ENCODE measurements at places on chromosomes 1 and 21. TPM values are rescaled to one million over a fixed set of nuclear protein-coding genes. Genes with fewer than 3 reads are reported as not detected.

Gene C1QA
- not detected for total RNA-seq

Gene ABL2
- 8.0 TPM for total RNA-seq

Gene NCF2
- total RNA-seq = 6.0 TPM

- H3K27me3 ChIP-seq = no peaks in the 10 kb centered on the region
- no peaks in the 10 kb centered on the region for H3K36me3 ChIP-seq
- H3K4me3 ChIP-seq = no peak overlapping the region
- DNase-seq = no peak
- no peaks in the 10 kb centered on the region for H3K4me1 ChIP-seq
- no peak overlapping the region for H3K27ac ChIP-seq
Observed at GRCh38 chr1:30044656-30045144, 678.7 kb downstream of the MATN1 start.

- peaks cover 14% of the 10 kb centered on the region for H3K27me3 ChIP-seq
- H3K4me3 ChIP-seq = no peak overlapping the region
- no peak for DNase-seq
- H3K27ac ChIP-seq = no peak overlapping the region
Observed at GRCh38 chr1:230392536-230392909, 33.6 kb downstream of the PGBD5 start.

DNA sequence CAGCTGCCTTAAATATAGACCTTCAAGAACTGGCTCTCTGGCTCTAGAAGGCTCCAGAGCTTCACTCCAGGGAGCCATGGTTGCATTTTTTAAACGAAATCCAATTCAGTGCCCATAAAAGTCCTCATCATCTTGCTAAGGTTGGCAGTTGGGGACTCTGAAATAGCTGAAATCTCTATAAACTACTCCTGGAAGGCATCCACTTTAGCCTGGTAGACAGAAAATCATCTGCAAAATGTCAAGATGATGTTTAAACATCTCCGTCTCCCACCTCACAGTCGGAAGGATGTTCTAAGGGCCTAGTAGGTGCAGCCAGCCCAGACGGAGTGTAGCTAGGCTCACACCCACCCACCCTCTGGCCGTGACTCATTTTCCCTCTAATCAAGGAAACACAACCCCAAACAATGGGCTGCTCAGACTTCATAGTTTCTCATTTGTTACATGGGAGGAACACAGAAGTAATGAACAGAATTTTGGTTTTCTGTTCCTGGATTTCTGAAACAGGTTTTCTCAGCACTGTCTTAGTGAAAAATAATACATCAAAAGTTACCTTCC is 235.4 kb upstream of the KAZN start:
- H3K27ac ChIP-seq = no peak overlapping the region
- DNase-seq = no peak
- no peak overlapping the region for H3K4me3 ChIP-seq
- no peaks in the 10 kb centered on the region for H3K27me3 ChIP-seq

DNA sequence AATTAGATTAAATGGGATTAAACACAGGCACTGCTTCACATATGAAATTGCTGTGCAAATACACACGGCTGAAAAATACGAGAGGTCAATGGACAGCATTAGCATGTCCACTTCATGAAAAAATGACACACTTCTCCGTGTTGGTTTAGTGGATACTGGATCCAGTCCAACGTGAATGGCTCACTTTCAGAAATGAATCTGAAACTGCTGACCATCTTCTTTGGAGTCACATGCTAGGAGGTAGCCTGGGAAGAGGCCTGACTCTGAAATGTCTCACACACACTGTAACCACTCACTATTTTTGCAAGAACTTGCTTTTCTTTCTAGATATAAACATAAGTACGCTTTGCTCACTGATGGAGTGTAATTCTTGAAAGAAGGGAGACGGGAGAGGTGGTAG is 127.3 kb downstream of the HLCS start:
- H3K4me3 ChIP-seq = no peak overlapping the region
- no peaks in the 10 kb centered on the region for H3K27me3 ChIP-seq
- peaks cover 1% of the 10 kb centered on the region for H3K4me1 ChIP-seq
- no peak for DNase-seq
- no peaks in the 10 kb centered on the region for H3K36me3 ChIP-seq

GRCh38 chr1:214547747-214548146 is 3.7 kb downstream of the PTPN14 start:
- no peak overlapping the region for H3K4me3 ChIP-seq
- no peak for DNase-seq
- peaks cover 9% of the 10 kb centered on the region for H3K4me1 ChIP-seq
- H3K27me3 ChIP-seq = peaks cover 62% of the 10 kb centered on the region
- H3K36me3 ChIP-seq = no peaks in the 10 kb centered on the region

- no peaks in the 10 kb centered on the region for H3K27me3 ChIP-seq
- DNase-seq = peak; percentile 33
- H3K4me3 ChIP-seq = no peak overlapping the region
- H3K27ac ChIP-seq = no peak overlapping the region
Observed at GRCh38 chr1:161408429-161409052, 40.9 kb upstream of the CFAP126 start.

GRCh38 chr1:111399792-111400610 is 27.5 kb downstream of the OVGP1 start:
- no peak overlapping the region for H3K4me3 ChIP-seq
- no peak overlapping the region for H3K27ac ChIP-seq
- DNase-seq = peak; percentile 56
- peaks cover 2% of the 10 kb centered on the region for H3K36me3 ChIP-seq
- H3K27me3 ChIP-seq = peaks cover 58% of the 10 kb centered on the region
- peaks cover 8% of the 10 kb centered on the region for H3K4me1 ChIP-seq

DNA sequence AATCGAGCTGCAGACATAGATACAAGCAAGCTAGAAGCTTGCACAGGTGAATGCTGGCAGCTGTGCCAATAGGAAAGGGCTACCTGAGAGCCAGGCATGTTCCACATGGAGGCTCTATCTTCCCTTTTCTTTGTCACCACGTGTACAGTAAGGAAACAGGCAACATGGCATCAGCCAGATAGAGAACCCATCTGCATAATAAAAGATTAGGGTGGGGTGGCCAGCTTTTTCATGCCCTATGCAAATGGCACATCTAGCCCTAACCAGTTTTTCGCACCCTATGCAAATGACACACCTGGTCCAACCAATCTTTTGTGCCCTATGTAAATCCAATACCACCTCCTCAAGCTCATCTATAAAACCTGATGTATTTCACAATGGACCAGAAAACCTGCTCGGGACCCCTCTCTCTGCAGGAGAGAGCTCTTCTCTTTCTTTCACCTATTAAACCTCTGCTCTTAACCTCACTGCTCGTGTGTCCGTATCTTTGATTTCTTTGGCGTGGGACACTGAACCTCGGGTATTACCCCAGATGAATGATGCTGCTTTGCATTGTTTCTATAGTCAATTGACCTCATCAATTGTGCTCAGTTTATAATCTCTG is 93.9 kb downstream of the SLC30A10 start:
- H3K4me1 ChIP-seq = no peaks in the 10 kb centered on the region
- no peaks in the 10 kb centered on the region for H3K36me3 ChIP-seq
- H3K4me3 ChIP-seq = no peak overlapping the region
- DNase-seq = no peak
- H3K27me3 ChIP-seq = no peaks in the 10 kb centered on the region
- H3K27ac ChIP-seq = no peak overlapping the region

GRCh38 chr1:231938211-231938610 is 311.6 kb downstream of the DISC1 start:
- peaks cover 2% of the 10 kb centered on the region for H3K36me3 ChIP-seq
- H3K27me3 ChIP-seq = no peaks in the 10 kb centered on the region
- no peaks in the 10 kb centered on the region for H3K4me1 ChIP-seq
